ENCODE measurements at places on chromosomes 16 and 17. TPM values are rescaled to one million over a fixed set of nuclear protein-coding genes. Genes with fewer than 3 reads are reported as not detected.

- no peak for DNase-seq
Observed at GRCh38 chr16:24009955-24010354, 174.2 kb downstream of the PRKCB start.

The RNU2-1 gene
- 4,537 TPM for total RNA-seq

GRCh38 chr17:364308-364707 lies 11.7 kb upstream of the RPH3AL start:
- no peak for DNase-seq

The KRT20 gene
- not detected for total RNA-seq

GRCh38 chr16:79758615-79759346 lies 158.2 kb upstream of the MAF start:
- DNase-seq: no peak

DNA sequence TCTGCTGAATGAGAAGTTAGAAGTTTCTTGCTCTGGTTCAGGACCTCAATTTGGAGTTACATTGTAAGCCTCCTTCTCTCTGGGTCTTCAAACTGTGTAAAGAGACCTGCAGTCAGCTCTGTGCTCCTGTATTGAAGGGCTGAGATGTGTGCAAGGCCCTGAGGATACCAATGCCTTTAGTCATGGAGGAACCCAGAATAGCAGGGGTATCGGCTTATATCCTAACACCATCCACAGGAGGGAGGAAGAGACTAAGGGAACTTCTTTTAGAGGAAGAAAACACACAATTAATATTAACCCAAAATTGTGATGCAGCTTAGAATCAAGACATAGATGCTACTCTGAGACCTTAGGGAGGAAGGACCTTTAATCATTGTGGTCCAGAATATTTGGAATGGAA lies 36.5 kb downstream of the GLP2R start:
- DNase-seq: no peak

The SAMD14 gene
- 0.96 TPM for total RNA-seq

The CTRL gene
- total RNA-seq: 8.0 TPM

The KRTAP4-6 gene
- not detected for total RNA-seq
